ENCODE measurements at places on chromosomes 5 and 9. TPM values are rescaled to one million over a fixed set of nuclear protein-coding genes. Genes with fewer than 3 reads are reported as not detected.

DNA sequence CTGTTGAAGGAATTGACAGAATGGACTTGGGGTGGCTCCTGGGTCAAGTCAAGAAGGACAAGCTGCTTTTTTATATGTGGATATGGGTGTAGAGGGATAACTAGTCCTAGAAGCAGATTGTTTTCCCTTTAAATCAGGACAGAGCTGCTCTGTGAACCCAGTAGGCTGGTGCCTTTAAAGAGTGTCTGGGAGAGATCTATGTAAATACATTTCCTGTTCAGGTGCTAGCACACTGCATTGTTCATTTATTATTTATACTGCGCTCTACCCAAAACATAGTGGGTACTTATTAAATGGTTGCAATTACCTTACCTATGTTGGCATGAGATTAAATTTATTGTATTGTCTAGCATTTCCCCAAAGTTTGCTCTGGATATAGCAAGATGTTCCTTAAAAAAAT, 86.6 kb upstream of the EQTN start:
- DNase-seq = no peak

DNA sequence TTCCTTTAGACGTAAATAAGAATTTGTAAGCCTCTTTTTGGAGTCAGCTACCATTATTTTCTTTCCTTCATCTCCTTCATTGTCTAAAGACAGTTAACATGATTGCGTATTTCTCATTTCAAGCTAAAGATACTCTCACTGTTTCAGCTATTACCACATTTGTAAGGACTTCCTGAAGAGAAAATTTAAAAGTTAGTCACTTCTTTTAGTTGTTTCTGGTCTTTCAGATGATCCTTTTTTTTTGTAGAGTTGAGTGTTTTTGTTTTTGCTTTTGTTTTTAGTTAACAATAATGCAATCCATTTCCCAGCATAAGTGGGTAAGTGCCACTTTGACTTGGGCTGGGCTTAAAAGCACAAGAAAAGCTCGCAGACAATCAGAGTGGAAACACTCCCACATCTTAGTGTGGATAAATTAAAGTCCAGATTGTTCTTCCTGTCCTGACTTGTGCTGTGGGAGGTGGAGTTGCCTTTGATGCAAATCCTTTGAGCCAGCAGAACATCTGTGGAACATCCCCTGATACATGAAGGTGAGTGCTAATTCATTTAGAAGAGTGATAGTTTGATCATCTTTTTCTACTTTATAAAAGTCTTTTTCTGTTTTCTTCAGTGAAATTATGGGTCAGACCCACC, 2.0 kb downstream of the IL31RA start:
- DNase-seq = no peak

The ELL2 gene
- 28.7 TPM for total RNA-seq

- no peak for DNase-seq
Measured at GRCh38 chr9:132451276-132451675, 41.3 kb downstream of the CFAP77 start.

DNA sequence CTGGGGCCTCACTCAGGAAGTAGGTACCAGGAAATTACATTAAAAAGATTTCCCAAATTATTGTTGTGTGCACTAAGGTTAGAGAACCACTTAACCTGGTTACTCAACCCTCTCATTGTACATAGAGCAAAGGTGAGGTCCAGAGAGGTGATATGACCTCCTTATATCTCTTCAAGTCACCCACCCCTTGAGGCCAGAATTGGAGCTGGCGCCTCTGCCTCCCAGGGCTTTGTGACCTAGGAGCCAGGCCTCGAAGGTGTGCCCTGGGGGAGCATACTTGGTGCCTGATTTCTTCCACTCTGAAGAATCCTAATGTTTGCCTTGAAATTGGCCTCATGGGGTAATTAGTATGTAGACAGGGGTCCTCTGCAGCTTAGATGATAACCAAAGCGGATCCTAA, 95.1 kb upstream of the CTSL start:
- DNase-seq = no peak

GRCh38 chr9:91500509-91501014, 76.9 kb upstream of the NFIL3 start:
- DNase-seq = no peak
